ENCODE measurements at places on chromosomes 6 and 20.
A peak's percentile ranks its signal among the peaks of the same experiment; 100 is the strongest.

DNA sequence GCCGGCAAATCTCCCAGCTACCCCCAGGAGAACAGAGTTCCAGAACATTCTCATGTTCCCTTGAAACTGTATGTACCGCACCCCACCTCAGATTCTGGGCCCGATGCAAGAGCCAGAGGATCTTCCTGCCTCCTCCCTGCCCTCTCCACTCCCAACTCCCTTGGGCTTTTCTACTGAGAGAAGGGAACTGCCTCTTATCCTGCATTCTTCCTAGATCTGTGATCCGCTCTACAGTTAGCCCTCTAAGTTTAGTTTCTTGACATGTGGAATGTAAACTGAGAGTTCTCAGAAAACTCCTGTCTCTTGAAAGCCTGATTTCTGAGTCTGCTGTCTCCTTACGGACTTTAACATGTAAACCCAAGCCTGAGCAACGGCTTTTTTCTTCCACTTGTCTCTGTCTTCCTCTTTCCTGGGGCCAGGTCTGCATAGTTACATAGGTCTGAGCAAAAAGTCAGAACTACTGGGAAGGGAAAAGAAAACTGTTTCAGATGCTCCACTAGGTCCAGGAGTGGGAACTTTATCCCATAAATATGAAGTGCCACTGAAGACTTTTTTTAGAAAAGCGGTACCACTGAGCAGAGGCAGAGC is 86.5 kb upstream of the TNFAIP3 start:
- no peak for DNase-seq

DNA sequence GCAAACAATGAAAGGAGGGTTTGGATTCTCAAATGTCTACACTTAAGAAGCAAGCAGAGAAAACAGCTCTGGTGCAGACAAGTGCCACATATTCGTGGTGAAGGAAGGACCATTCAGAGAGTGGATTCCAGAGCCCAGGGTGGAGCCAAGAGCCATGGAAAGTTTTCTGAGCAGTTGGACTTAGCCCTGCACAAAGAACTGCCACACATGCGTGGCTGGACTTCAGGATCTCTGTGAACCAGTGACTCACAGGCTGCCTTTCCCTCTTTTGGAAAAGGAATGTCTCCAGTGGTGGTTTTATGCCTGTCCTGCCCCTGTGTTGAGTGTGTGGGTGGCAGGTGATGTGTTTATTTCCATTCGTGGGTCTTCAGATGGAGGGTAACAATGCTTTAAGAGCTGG is 489.5 kb downstream of the CDH26 start:
- DNase-seq: no peak

- no peak for DNase-seq
Measured at GRCh38 chr20:47675190-47676142, 109.8 kb downstream of the SULF2 start.

GRCh38 chr20:17762243-17762872 is 62.6 kb downstream of the BANF2 start:
- no peak for DNase-seq

- DNase-seq: no peak
Measured at GRCh38 chr6:163940705-163941623, 526.4 kb downstream of the QKI start.

GRCh38 chr20:539848-540247 is 3.7 kb downstream of the CSNK2A1 start:
- no peak for DNase-seq

GRCh38 chr6:123967905-123968304 is 164.2 kb downstream of the NKAIN2 start:
- DNase-seq: no peak

GRCh38 chr20:22916021-22916842 is 118.9 kb upstream of the SSTR4 start:
- DNase-seq: no peak

DNA sequence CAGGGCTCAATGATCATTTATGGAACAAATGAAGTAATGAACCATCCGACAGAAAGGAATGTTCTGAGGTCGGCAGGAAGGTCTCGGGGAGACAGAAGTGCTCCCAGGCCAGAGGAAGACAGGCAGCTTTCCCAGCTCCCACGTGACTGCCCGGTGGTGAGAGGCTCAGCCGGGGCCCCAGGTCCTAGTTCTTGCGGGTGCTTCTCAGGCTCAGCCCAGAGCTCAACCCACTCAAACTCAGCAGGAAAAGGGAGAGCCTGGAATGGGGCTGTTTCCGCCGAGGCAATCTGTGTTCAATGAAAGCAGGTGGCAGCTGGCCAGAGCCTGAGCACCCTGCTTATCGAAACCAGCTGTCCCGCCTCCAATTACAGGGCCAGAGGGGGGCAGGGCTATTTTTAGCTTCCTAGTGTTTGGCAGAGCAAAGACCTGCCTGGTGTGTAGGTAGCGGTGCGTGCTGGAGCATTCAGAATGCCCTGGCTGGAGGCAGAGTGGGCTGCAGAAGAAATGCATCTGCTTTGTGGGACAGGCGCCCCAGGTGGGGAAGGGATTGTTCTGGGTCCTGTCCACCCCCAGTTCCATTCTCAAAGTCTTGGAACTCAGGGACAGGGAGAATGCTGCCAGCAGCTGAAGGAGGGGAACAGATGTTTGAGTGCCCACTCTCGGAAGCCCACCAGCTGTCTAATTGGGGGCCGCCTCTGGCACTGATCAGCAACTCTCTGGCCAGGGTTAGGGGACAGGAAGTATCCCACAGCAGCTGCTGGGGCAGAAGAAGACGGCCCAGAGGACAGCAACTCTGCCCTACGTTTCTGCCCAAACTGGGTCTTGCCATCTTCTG is 145.1 kb downstream of the PREX1 start:
- DNase-seq: peak; percentile 81

- no peak for DNase-seq
Measured at GRCh38 chr20:55597526-55597925, 407.8 kb downstream of the CBLN4 start.

DNA sequence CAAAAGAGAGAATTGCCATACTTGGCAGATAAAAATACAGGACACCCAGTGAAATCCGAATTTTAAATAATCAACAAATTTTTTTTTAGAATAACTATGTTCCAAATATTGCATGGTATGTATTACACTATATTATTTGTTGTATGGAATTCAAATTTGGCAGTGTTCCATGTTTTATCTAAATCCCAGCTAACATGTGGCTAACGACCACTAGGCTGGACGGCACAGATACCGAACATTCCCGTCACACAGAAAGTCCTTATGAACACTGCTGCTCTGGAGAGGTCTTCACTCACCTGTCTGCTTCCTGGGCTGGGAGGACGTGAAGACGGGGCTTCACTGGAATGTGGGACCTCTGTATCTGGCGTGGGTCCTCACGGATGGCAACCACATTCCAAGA is 32.8 kb downstream of the SNX5 start:
- no peak for DNase-seq

- DNase-seq: no peak
Measured at GRCh38 chr6:158939255-158940159, 60.5 kb downstream of the RSPH3 start.

GRCh38 chr6:13280254-13280653 is 48.1 kb downstream of the TBC1D7 start:
- DNase-seq: no peak

DNA sequence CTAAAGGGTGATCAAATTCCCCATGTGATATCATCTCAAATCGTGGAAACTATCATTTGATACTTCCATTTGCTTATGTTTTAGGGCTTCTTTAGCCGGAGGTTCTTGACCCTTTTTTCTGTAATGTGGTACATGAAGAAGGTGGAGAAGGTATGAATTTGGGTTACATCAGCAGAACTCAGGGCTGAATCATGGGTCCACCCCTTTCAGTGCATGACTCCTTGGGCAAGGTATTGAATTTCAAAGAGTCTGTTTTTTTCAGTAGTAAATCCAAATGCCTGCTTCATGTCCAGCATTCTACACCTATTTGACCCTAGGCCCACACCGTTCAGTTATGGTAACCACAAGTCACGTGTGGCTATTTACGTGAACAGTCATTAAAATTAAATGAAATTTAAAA is 30.6 kb upstream of the QKI start:
- no peak for DNase-seq

- DNase-seq: no peak
Measured at GRCh38 chr6:144895313-144896278, 610.5 kb downstream of the UTRN start.

GRCh38 chr6:113680301-113680700 is 176.8 kb upstream of the MARCKS start:
- DNase-seq: no peak
